ENCODE measurements at places on chromosomes 1 and 21.

DNA sequence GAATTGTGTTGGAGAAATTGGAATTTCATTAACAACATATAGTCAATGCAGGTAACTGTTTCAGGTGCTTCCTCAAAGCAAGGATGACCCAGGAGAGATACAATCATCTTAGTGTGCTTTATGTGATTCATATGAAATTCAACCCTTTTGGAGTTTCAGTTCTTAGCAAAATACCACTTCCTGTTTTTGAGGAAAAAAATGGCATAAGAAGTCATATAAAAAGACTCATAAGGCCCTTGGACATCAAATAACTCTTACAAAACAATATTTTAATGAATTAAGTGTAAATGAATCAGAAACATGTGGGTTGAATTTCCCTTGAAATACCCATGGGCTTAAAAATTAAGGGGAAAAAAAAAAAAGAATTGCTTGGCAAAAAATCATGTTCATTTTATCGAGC, 926.6 kb downstream of the LTN1 start:
- DNase-seq = no peak

DNA sequence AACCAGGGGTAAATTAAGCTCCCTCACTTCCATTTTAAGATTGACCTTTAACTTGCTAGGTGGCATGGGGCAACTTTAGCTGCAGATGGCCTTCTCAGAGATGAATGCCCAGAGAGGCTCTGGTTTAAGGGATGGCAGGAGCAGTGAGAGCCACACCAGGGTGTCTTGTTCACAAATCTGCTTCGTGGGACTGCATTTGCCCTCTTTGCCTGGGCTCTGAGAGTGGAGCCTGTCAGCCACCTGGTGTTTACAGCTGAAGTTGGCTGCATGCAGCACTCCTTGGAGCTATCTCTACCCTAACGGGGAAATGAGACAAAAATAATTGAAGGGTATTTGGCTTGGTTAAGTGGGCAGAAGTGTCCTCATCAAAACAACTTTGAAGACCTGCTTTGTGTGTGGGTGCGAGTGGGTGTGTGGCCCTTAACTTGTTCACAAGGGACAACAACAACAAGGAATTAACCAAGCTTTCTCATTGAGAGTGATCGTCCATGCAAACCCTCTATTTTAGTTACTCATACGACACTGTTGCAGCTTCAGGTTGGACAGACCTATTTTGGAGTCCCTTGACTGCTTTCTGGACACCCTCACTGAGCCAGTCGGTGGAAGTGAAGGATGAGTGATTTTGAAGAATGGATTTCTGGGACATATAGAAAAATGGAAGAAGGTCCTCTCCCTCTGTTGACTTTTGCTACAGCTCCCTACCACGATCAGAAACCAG, 29.8 kb downstream of the PGM1 start:
- peak; percentile 79 for DNase-seq

DNA sequence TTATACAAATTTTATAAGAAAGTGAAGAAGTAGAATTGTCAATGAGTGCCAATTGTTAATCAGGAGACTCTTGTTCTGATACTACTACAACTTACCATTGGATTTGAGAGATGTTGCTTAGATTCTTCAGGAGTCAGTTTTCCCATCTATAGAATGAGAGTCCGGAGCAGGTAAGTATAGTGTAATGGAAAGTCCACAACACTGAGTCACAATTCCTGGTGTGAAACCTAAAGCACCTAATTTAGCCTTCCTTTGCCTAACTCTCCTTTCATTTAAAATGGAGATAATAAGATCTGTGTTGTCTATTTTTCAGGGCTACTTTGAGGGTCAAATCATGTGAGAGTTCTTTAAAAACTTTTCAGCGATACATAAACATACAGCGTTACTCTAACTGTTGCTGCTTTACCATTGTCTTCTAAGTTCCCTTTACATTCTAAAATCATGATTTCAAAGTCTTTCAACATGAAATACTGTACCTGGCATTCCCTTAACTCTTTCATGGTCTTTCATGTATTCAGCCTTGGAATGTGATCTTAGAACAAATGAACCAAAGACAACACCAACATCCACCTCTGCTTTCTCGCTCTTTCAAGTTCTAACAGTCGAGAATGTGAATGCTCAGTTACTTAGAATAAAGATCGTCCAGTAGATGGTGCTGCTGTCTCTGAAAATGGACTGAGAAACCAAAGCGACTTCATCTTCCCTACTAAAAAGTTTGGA, 90.9 kb downstream of the SLC30A10 start:
- DNase-seq = peak; percentile 16

DNA sequence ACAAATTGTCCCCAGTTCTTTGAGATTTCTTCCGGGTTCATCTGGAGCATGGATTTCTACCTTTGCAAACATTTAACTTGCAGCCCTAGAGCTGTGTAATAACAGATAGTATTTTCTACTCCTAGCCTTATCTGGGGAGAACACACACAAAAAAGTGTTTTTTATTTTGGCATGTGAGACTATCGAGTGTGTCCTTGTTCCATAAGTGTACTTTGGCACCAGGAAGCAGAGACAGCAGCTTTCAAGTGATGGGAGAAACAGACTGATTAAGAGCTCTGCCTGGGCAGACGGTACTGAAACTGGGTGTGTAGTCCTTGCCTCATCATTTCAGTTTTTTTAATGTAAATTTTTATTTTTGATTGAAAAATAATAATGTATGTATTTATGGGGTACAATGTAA, 297.4 kb downstream of the ST6GALNAC3 start:
- DNase-seq = peak; percentile 20

GRCh38 chr1:197146101-197147095, at the start of gene ASPM:
ASPM (minus strand) TSS chr1:197146669; CDS start chr1:197146437, 232 bp downstream.
- DNase-seq = peak; percentile 95

DNA sequence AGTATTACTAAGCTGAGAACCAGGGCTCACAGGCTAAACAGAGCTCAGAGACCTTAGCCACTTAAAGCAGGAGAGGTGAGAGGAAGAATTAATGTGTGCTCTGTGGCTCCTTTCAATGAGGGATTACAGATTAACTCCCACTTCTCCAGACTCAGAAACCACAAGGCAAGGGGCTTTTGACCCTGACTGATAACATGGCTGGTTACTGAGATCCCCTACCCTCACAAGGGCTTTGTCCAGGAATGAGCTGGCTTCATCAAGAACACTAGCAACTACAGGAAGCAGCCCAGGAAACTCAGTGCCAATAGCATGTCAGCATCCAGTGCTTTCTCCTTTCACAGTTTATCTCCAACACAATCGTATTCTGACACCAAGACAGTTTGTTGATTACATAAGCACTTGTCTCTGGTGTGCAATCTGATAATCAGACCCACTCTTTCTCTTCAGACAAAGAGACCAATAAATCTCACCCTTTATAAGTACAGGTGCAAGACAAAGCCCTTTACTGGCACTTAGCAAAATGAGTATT, 38.8 kb downstream of the ERI3 start:
- no peak for DNase-seq

DNA sequence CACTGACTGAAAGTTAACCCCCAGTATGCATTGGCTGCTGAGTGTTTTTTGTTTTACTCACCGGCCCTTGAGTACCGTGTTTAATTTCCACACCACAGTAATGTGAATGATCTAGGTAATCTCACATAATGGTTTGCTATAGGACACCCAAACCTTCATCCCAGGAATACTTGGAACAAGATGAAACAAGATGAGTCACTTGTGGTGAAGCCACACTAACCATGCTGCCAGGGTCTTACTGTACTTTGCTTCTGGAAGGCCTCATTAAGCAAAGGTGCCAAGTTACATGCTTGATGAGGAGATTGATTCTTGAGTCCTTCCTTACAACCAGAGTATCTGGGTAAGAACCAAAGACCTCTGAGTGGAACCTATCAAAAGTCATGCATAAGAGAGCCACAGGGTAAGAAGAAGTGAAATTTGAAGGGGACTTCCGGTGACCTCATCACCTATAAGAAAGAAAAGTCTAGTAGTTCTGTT, 163.3 kb downstream of the NRIP1 start:
- no peak for DNase-seq

GRCh38 chr1:175071276-175071943, 3.8 kb downstream of the TNN start:
- DNase-seq = no peak

DNA sequence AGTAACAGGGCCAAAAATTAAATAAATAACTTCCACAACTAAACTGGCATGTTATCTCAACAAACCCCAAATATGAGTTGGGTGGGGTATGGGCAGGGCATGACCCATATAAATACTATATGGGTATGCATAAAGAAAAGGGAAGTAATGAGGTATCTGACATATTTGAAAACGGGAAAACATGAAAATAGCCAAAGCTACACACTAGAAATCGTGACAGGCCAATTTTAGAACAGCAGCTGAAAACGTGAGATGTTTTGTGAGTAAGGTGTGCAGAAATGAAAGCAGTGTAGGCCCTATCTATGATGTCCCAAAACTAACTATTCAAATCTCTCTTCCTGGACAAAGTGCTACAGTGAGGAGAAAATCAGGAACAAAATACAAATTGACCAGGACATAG, 537.9 kb upstream of the NR5A2 start:
- no peak for DNase-seq

DNA sequence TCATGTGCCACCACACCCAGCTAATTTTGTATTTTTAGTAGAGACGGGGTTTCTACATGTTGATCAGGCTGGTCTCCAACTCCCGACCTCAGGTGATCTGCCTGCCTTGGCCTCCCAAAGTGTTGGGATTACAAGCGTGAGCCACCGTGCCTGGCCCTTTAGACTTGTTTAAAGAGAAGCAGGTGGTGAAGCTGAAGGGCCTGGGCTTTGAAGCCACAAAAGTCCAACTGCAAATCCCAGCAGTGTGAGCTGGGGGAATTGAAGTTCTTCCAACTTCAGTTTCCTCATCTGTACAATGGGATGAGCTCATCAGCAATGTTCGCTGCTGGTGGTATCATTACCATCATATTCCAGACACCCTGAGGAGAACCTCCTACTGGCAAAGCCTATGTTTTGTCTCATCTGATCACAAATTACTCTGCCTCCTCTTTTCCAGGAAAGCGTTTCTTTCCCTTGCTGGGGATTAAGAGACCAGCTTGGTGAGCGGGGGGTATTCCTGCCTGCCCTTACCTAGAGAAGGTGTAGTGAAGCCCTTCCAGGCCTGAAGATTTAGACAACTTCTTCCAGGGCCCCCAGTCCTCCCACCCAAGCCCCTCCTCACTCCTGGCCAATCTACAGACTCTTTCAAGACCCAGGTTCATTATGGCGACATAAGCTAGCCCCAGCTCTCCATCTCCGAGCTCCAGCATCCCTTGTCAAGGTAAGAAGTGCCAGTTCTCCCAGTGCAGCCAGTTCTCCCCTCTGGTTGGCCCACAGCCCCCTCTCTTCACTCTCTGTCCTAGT, 2.4 kb upstream of the SHISA4 start:
- no peak for DNase-seq

DNA sequence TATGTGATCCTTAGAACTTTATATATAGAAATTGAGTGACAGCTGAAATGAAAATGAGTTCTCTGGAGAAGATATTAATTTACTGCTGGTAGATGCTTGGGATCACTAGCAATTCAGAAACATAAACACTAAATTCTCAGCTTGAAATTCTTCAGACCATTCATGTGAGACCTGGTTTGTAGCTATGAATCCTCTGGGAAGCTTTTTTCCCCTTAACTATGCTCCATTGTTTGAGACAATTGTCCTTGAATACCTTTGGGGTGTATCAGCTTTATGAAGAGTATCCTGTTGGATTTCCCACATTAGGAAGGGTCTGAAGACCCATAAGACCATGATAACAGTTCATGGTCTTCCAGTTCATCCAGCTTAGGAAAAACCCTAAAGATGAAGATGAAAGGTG, 4.6 kb upstream of the DENND1B start:
- no peak for DNase-seq
